GM23248 (cell line): ENCODE measurements at places on chromosomes 13 and 19. TPM values are rescaled to one million over a fixed set of nuclear protein-coding genes. Genes with fewer than 3 reads are reported as not detected.

Gene CBLC
- total RNA-seq: not detected in 2 replicates

Gene ZNF44
- total RNA-seq: 5.5 and 6.1 TPM in 2 replicates

Gene FUT3
- total RNA-seq: not detected in 2 replicates

Gene RETN
- not detected in 2 replicates for total RNA-seq

Gene ZNF432
- 4.8 and 10.4 TPM in 2 replicates for total RNA-seq

DNA sequence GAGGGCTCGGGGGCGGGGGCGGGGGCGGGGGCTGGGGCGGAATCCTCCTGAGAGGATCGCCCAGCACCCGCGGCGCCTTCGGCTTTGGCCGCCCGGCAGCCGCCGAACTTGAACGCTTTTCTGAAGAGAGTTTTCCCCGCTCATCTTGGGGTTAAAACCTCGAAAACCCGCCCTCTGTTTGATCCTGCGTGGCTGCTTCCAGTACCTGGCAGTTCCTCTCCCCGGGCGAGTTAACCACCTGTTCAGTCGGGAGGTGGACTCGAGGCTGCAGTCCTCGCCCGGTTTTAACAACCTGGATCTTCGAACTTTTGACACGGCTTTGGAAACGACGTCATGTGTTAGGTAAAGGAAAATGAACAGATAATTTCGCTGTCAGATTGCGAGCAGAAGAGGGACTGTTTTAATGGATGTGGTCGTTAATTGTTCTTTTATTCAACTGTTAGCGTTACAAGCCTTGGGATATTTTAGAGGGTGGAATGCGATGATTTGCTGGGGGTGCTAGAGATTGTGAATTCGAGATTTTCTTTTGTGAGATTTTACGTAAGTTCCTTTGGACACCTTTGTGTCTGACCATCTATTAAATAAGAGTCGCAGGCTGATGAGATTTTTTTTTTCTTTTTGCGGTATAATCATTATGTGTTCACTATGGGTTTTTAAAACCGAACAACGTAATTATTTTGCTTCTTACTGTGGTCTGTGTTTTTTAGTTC lies 1.0 kb downstream of the FNDC3A start:
- DNase-seq: peak; percentile 81
- no peaks in the 10 kb centered on the region for H3K27me3 ChIP-seq
- H3K36me3 ChIP-seq: no peaks in the 10 kb centered on the region
- peaks cover 31% of the 10 kb centered on the region for H3K4me1 ChIP-seq
- peak overlapping the region; percentile 91 for H3K4me3 ChIP-seq
- H3K27ac ChIP-seq: peak overlapping the region; percentile 91

GRCh38 chr13:99894105-99894839 lies 77.3 kb downstream of the ZIC5 start:
- no peaks in the 10 kb centered on the region for H3K36me3 ChIP-seq
- no peak overlapping the region for H3K27ac ChIP-seq
- H3K4me1 ChIP-seq: no peaks in the 10 kb centered on the region
- no peak for DNase-seq
- H3K27me3 ChIP-seq: peaks cover 65% of the 10 kb centered on the region

DNA sequence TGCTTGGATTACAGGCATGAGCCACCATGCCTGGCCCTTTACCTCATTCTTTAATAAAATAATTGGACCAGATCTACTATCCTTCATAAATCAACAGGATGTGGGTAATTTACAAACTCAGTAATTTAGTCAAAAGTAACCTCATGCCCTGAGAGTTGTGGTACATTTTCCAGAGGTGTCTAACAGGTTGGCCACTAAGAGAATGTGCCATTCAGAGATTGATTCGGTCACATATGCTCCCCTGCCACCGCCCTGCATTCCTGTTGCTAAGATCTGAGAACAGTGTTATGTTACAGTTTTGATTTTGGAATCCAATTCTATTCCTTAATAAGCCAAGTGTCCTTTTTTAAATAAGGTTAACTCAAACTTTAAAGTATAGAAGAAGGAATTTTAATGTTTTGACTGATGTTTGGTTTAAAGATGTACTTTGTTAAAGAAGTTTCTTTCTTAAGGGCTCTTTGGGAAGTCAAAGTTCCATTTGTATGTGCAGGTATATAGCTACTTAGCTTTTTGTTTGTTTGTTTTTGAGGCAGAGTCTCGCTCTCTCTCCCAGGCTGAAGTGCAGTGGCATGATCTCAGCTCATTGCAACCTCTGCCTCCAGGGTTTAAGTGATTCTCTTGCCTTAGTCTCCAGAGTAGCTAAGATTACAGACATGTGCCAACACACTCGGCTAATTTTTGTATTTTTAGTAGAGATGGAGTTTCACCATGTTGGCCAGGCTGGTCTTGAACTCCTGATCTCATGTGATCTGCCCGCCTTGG lies 29.2 kb downstream of the PHF11 start:
- DNase-seq: no peak
- peaks cover 16% of the 10 kb centered on the region; the same call in 1 of the 2 replicates for H3K36me3 ChIP-seq
- H3K4me3 ChIP-seq: no peak overlapping the region
- H3K27me3 ChIP-seq: no peaks in the 10 kb centered on the region

DNA sequence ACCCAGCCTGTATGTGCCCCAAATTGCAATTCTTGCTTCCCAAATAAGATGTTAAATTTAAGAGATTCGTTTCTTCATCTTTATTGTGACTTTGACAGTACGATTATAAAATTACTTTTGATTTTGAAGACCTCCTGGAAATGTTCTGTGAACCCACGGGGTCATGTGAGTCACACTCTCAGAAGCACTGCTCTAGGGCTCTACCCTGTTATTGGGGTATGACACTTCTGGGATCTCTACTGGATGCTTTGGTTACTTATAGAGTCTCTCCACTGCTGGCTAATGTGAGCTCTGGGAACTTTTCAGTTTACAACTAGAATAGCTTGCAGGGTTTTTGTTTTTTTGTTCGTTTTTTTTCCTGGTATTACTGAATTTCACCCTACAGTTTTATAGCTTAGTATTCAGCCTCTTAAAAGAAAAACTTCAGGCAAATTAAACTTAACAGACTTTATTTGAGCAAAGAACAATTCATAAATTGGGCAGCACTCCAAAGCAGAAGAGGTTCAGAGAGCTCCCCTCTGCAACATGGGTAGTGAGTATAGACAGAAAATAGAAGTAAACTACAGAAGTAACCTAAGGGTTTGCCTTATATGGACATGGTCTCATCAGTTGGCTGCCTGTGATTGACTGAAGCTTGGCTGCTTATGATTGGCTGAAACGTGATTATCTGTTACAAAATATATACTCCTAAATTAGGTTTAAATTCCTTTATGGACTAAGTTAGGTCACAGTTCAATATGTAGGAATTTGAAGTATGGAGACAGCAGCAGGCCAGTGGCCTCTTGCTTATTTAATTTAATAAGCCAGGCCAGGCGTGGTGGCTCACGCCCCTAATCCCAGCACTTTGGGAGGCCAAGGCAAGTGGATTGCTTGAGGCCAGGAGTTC lies 28.5 kb upstream of the PSPC1 start:
- DNase-seq: no peak
- no peak overlapping the region for H3K4me3 ChIP-seq
- H3K4me1 ChIP-seq: no peaks in the 10 kb centered on the region
- H3K27me3 ChIP-seq: no peaks in the 10 kb centered on the region
- no peaks in the 10 kb centered on the region for H3K36me3 ChIP-seq

DNA sequence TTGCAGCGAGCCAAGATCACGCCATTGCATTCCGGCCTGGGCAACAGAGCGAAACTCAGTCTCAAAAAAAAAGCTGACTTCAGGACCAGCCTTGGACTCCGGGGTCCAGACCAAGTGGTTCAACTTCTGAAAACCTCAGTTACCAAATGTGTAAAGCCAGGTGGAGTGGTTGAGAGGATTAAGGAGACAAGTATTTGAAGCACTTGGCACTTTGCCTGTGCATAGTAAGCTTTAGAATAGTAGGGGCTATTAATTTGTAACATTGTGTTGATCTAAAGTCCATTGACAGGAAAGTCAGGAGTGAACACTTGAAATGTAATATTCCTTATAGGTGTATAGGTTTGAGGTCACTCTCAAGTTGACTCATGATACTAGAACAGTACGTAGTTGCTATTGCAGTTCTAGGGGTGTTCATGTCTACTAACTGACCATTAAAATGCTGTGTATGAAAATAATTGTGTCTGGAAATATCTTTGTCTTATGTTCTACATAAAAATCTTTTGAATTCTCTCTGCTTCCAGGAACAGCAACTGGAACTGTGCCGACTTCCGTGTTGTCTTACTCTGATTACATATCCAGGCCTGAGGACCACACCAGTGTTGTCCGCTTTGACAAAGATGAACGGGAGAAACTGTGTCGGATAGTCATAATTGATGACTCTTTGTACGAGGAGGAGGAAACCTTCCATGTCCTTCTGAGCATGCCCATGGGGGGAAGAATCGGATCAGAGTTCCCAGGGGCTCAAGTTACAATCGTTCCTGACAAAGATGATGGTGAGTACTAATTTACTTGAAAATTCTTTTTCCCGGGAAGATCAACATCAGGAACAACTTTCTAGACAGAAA lies 97.4 kb downstream of the FREM2 start:
- no peak overlapping the region for H3K4me3 ChIP-seq
- no peaks in the 10 kb centered on the region for H3K27me3 ChIP-seq
- H3K27ac ChIP-seq: no peak overlapping the region
- H3K36me3 ChIP-seq: no peaks in the 10 kb centered on the region
- H3K4me1 ChIP-seq: no peaks in the 10 kb centered on the region

DNA sequence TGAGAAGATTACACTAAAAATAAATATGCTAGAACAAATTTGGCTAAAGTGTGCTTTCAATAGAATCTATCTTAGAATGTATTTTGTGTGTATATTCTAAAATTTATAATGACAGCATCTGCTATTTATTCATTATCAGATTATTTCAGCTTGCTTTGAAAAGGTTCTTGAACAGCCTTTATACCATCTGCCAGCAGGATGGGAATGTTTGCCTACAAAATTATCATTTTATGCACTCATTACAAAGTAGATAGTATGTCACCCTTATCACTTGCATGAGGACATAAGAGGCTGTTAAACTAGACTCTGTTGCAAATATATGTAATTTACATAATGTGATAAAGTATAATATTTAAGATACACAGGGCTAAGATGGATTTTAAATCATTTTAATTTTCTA lies 1286.9 kb upstream of the PCDH20 start:
- H3K27ac ChIP-seq: no peak overlapping the region
- no peaks in the 10 kb centered on the region for H3K36me3 ChIP-seq
- H3K4me1 ChIP-seq: no peaks in the 10 kb centered on the region
- no peaks in the 10 kb centered on the region for H3K27me3 ChIP-seq

DNA sequence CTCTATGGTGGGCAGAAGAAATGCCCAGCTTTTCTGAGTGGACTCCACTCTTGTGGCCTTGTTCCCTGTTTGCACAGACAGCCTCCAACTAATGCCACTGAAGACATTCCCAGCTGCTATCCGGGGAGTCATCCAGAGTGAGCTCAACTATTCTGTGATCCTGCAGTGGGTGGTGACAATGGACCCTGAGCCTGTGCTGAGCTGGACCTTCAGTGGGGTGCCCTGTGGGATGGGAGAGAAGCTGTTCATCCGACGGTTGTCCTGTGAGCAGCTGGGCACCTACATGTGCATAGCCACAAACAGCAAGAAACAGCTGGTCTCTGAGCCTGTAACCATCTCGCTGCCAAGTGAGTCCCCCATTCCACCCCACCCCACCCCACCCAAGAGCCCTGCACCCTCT lies 10.3 kb downstream of the IGSF23 start:
- no peak overlapping the region for H3K27ac ChIP-seq
- peaks cover 20% of the 10 kb centered on the region for H3K4me1 ChIP-seq
- no peak for DNase-seq
- no peaks in the 10 kb centered on the region for H3K36me3 ChIP-seq
- H3K27me3 ChIP-seq: no peaks in the 10 kb centered on the region

- H3K27ac ChIP-seq: no peak overlapping the region
- H3K4me3 ChIP-seq: no peak overlapping the region
- peak; percentile 48 for DNase-seq
- H3K4me1 ChIP-seq: peaks cover 6% of the 10 kb centered on the region; the same call in 1 of the 2 replicates
- H3K36me3 ChIP-seq: no peaks in the 10 kb centered on the region
- no peaks in the 10 kb centered on the region for H3K27me3 ChIP-seq
Observed at GRCh38 chr13:59458908-59459579, 704.7 kb downstream of the DIAPH3 start.

- H3K4me1 ChIP-seq: no peaks in the 10 kb centered on the region; the same call in 1 of the 2 replicates
- H3K36me3 ChIP-seq: 0 out of 2 replicates have a peak, but pooled peaks cover 4% of the 10 kb centered on the region
- no peak overlapping the region for H3K27ac ChIP-seq
- no peak for DNase-seq
- H3K27me3 ChIP-seq: no peaks in the 10 kb centered on the region
Observed at GRCh38 chr13:73880365-73880764, 253.8 kb downstream of the KLF12 start.

DNA sequence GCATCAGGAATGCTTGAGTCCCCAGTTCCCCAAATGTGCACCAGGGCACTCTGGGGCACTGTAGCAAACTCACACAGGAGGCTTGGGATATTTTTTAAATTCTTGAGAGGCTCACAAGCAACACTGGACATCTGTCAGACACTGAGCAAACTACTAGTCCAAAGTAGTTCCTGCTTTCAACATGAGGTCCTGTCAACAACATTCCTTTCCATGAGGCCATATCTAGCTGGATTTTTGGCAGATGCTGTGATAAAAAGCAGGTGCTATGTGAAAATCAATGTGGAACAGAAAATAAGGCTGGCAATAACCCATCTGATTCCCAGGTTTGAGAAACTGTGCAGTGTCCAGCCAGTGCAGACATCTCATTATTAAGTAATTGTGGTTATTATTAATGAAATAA lies 50.5 kb downstream of the STARD13 start:
- no peaks in the 10 kb centered on the region for H3K27me3 ChIP-seq
- H3K27ac ChIP-seq: peak overlapping the region; percentile 58
- peaks cover 52% of the 10 kb centered on the region for H3K4me1 ChIP-seq
- H3K36me3 ChIP-seq: peaks cover 12% of the 10 kb centered on the region

- H3K4me3 ChIP-seq: no peak overlapping the region
- no peaks in the 10 kb centered on the region for H3K36me3 ChIP-seq
- H3K4me1 ChIP-seq: peaks cover 33% of the 10 kb centered on the region
- no peaks in the 10 kb centered on the region for H3K27me3 ChIP-seq
- no peak overlapping the region for H3K27ac ChIP-seq
Observed at GRCh38 chr13:40648040-40648439, 18.4 kb downstream of the FOXO1 start.

DNA sequence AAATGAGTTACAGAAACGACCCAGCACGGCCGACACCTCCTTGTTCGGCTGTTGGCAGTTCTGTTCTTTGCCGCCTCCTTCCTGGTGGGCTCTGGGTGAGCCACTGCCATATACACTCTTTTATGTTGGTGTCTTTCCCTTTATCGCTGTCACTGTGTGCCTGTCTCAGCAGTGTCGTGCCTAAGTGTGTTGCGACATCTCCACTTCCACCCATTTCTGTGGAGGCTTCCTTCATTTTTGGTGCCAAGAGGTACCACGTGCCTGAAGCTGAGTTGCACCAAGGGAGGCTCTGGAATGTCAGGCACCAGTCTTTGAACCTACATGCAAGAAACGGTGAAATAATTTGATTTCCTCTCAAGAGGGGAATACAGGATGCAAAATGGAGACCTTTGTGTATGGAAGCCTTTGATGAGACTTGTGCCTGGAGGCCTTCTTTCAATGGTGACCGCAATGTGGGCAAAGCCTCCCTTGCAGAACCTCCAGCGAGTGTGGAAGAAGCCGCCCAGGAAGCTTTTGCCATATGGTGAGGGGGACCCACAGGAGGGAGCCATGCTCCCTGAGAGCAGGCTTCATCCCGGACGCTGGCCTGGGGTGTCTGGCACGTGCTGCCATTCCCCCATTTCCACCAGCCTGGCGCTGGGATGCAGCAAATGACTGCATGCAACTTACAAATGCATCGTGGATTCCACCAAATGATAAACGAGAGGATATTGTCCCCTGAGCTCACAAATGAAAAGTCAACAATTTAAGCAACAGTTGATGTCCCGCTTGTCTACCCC lies 136.2 kb downstream of the TEX29 start:
- H3K27me3 ChIP-seq: peaks cover 22% of the 10 kb centered on the region
- no peak overlapping the region for H3K4me3 ChIP-seq
- DNase-seq: no peak
- no peak overlapping the region for H3K27ac ChIP-seq

- H3K4me1 ChIP-seq: no peaks in the 10 kb centered on the region
- DNase-seq: no peak
- no peaks in the 10 kb centered on the region for H3K36me3 ChIP-seq
- 0 out of 2 replicates have a peak, but pooled peaks cover 9% of the 10 kb centered on the region for H3K27me3 ChIP-seq
- H3K4me3 ChIP-seq: no peak overlapping the region
Observed at GRCh38 chr19:33263325-33264023, 37.8 kb upstream of the SLC7A10 start.
